Anterior cingulate cortex (tissue), 58 donors: ENCODE measurements at places on chromosomes 7 and 10.

DNA sequence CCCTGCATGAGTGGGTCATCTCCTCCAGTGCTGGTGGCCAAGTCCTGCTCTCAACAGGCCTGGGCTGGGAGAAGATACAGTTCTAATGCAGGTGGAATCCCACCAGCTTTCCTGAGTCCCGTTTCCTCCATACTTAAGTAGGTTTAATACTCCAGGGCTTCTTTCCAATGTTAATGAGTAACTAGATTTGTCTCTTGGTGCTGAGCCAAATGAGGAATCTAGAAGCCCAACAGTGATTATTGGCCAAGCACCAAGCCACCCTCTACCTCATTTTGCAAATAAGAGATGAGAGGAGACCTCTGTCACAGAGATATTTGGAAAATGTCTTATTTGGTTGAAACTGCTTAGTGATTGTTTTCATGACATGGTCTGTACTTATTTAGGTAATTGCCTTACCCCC is 37.1 kb downstream of the STARD3NL start:
- DNase-seq = no peak

GRCh38 chr10:61098966-61099365 is 155.0 kb upstream of the RHOBTB1 start:
- no peak for DNase-seq

DNA sequence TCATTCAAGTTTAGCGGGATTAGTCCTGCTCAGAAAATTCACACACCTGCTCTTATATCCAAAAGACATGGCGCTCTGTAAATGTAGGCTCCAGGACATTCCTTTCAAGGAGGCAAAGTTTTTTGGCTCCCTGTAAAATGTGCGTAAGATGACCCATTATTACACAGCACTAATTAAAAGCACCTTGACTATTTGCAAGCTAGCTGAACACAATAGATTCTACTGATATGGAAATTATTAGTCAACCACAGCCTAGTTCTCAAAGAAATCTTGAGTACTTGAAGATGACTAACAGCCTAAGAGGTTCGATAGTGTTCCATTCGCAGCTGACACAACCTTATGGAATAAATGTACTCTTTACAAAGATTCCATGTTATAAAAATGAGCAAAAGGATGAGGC is 175.2 kb downstream of the BMPER start:
- DNase-seq = no peak

DNA sequence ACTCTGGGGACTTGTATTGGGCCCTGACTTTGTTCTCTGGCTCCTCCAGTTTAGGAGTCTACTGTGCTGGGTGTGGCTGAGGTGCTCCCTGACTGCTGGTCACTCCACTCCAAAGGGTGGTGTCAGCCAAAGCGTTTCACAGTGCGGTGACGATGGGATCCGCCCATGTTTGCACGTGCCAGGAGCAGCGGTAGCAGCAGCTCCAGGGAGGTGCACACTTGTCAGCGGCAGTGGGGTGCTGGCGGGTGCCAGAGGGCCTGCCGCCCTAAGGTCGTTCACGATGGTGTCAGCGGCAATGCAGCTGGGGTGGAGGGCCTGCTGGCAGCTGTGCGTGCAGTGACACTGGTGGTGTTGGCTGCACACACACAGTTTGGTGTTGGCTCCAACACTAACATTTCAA is 268.5 kb upstream of the AKR1E2 start:
- no peak for DNase-seq

- no peak for DNase-seq
Measured at GRCh38 chr7:139362302-139362701, 2.6 kb downstream of the LUC7L2 start.

GRCh38 chr10:124560377-124561105 is 98.9 kb downstream of the LHPP start:
- peak; percentile 31 for DNase-seq

- no peak for DNase-seq
Measured at GRCh38 chr7:116525298-116525912, 569 bp downstream of the CAV1 start.

- no peak for DNase-seq
Measured at GRCh38 chr7:148835854-148836253, 48.2 kb downstream of the EZH2 start.
